ENCODE measurements at places on chromosomes 1 and 21.
A peak's percentile ranks its signal among the peaks of the same experiment; 100 is the strongest.

GRCh38 chr1:179881642-179882252 is 338 bp upstream of the TOR1AIP1 start:
- peak; percentile 76 for DNase-seq

DNA sequence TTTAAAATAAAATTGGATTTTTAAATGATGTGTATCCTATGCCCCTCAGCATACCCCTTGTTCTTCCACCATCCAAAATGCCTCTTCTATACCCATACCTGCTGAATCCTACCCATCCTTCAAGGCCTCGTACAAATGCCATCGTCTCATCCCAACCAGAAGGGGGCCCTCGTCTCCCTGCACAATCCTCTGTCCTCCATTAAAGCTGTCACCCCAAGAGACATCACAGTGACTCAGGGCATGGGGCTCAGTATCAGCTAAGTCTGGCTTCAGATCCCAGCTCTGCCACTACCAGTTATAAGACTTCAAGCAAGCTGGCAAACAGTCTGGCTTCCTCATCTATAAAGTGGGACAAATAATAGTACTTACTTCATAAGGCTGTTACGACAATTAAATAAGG is 23.8 kb downstream of the IGFN1 start:
- DNase-seq, result no peak

- no peak for DNase-seq
These were observed 850 bp downstream of the SESN2 start for GRCh38 chr1:28259934-28260802.

DNA sequence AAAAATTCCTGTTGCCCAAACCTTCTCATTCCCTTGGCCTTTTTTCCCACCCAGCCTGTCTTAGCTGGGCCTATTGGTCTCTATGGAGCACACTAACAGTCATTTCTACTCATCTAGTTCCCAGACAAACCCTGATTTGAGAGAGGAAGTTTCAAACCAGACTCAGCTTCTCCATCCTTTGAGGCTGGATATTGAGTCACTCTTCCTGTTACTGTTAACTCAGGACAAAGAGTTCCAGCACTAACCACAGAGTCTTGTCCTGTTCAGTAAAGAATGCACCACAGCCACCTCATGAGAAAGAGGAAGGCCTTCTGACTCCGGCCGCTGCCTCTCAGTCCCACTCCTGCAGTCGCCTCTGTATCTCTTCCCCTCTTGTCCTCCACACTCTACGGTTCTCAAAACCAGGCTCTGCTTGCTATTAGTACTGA is 137.8 kb downstream of the PTPRC start:
- peak; percentile 94 for DNase-seq

DNA sequence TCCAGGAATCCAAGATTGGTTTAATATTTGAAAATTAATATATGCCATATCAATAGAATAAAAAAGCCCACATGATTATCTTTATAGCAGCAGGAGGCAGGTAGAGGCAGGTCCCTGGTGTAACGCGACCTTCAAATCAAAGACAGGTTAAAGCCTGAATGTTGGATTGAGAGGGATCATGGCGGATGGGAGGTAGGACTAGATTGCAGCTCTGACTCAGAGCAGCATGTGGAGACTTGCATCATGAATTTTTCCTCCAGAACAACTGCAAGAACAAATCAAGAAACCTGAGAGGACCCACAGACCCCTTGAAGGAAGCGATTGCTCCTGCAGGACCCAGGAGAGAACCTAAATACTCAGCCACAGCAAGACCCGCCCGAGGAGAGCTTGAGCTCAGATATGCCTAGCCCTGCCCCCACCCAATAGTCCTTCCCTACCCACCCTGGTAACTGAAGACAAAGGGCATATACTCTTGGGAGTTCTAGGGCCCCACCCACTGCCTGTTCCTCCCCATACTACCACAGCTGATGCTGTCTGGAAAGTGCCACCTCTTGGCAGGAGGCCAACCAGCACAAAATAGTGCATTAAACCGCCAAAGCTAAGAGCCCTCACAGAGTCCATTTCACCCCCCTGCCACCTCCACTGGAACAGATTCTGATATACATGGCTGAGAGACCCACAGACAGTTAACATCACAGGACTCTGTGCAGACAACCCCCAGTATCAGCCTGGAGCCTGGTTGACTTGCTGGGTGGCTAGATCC is 19.5 kb downstream of the S100B start:
- DNase-seq, result no peak

DNA sequence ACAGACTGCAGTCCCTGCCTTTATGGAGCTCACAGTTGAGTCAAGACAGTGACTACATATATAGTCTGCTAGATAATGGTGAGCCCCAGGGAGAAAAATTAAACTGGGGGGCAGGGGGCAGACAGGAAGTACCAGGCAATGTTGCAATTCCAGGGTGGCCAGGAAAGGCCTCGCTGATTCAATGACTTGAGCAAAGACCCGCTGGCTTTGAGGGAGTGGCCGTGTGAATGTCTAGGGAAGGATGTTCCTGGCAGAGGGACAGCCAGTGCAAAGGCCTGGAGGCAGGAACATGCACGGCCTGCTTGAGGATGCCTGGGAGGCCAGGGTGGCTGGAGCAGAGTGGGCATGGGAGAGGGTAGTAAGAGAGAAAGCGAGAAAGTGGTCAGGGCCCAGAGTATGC is 23.0 kb upstream of the EPHA8 start:
- DNase-seq, result no peak

- no peak for DNase-seq
These were observed 106.1 kb downstream of the SEC16B start for GRCh38 chr1:177863796-177864195.

GRCh38 chr1:165717918-165718515 is 19.7 kb upstream of the ALDH9A1 start:
- DNase-seq, result no peak

DNA sequence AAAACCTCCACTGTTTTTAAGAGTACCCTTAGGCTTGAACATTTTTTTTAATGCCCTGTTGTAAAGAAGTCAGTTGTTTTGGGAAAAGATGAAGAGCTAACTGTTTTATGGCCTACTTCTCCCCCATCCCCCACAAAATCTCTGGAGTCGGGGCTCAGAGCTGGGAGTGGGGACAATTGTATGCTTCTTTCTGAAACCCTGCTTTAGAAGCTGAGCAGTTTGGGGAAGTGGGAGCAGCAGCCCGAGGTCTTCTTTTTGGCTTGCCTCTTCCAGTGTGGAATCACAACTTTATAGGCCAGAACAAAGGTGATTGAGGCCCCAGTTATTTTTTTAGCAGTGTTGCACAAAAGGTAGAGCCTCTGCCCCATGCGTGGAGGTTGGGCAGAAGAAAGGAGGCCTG is 25.2 kb downstream of the PPP2R5A start:
- no peak for DNase-seq

GRCh38 chr1:113630340-113631327 is 128.7 kb downstream of the PHTF1 start:
- DNase-seq, result no peak

DNA sequence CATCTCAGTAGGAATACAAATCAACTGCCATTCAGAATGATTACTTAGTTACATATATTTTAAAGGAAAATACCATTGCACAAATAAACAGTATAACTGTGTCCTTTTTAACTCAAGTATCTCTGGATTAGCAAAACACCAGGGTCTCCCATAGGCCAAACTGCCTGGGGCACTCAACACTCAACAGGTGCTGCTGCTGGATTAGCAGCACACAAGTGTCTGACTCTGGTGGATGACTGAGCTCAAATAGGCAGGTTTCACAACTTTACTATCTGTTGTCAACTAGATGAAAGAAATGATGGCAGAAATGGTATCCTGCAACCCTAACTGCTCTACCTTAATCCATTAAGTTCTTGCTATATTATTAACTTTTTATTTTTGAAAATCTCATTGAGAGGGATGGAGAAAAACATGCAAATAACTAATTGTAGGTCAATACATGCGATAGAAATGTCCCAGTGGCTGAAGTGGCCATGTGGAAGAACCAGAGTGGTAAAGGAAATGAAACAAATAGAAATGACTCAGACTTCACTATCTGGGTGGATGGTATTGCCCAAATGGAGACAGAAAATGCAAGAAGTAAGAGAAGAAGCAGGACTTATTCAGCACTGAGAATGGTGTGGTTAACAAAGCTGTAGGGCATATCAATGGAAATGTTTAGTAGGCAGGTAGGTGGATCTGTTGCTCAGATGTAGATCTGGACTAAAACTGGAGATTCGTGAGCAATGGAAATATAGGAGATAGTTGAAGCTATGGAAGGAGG is 90.8 kb upstream of the CCDC190 start:
- no peak for DNase-seq

DNA sequence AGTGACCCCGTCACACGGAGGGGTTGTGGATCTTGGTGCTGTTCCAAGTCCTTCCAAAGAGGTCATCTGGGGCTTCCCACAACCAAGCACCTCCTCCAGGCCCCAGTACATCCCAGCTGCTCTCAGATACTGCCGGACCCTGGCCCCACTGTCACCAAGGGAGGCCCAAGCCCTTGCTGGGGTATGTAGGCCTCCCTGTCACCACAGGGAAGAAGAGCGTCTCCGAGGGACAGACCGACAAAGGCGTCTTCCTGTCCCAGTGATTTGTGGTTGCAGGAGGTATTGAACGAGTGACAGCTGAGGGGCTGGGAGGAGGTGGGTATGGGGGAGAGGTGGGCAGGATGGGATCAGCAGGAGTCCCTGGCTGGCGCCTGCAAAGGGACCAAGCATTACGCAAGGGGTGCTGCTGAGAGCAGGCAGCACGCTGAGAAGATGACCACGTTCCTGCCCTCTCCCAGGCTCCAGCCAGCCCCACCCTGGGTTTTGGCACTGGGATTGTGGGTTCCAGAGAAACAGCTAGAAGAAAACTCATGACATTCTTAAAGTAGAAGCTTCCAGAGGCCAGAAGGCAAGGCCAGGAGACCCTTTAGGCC is 29.7 kb downstream of the LRP8 start:
- DNase-seq, result no peak

- DNase-seq, result peak; percentile 34
These were observed 10.7 kb downstream of the CDC7 start for GRCh38 chr1:91511386-91511785.

DNA sequence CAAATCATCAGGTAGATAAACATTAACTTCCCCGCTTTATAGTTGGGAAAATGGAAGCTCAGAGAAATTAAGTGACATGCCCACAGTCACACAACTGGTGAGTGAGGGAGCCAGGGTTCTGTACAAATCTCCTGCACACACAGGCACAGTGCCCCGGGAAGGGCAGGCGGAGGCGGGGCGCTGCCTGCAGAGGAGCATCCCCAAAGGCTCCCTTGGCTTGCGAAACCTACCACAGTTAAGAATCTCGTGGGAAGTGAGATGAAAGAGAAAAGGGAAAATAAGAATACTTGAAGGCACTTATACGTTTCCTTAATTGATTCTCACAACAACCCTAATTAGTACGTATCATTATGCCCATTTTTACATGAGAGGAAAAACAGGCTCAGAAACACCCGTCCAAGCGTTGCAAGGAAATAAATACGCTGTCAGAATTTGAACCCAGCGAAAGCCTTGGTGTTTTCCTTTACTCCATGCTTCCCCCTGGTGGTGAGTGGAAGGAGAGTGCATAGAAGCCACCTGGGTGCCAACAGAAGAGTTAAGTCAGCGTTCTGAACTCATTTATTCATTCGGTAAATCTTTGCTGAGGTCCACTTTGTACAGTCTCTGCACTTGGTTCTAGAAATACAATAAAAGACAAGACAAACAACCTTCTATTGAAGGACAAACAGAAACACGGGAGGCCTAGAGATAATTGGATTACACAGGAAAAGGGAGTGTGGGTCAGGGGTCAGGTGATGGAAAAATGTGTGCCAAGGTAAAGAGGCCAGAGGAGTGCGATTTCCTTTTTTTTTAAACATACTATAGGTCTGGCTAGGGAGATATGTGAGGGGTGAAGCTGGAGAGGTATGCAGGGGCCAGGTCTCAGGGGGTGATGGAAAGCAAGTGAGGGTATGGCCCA is 28.4 kb downstream of the ACP6 start:
- DNase-seq, result peak; percentile 9

DNA sequence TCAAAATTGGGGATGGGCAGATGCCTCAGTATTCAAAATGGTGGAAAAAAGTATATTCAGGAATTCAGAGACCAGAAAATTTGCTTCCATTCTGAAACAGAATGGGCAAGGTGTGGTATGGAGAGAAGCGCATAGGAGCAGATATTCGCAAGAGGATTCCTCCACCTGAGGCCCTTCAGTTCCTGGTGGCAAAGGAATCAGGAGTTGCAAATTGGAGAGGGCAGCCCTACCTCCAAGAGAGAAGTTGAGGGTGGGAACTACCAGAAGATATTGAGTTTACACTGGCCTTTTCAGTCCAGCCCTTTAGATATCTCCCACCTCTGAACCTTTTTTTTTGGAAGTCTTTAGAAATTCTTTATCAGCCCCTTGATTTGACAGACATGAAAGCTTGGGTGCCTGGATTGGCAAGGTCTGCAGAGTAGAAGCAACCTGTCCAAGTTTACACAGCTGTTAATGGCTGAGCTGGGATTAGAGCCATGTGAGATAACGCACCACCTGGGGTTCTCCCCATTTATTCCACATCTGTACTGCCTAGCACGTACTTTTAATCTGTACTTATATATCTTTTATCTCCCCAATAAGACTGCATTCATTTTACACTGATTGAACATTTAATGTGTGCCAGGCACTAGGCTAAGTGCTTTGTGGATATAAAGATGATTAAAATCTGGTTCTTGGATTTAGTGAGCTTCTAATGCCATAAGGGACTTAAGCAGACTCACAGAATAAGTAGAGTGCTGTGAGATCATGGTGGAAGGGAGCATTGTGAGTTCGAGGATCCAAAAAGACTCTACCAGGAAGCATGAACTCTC is 99.5 kb downstream of the NGF start:
- DNase-seq, result no peak

DNA sequence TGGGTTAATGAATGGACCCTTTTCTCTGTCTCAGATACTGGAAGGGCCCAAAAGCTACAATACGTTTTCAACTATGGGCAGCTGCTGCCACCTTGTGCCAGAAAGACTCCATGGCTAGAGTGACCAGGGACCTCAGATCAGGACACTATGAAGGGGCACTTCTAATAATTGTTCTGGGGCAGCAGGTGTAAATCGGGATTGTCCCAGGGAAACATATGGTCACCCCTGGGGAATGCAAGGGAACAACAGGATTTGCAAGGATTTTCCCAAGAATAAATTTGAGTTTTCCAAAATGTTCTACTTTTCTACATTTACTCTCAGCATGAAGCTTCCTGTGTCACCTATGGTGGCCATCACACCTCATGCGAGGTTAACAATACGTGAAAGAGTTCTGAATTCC is 12.0 kb upstream of the FCAMR start:
- DNase-seq, result no peak

GRCh38 chr1:184649451-184649888 is 105.2 kb downstream of the EDEM3 start:
- DNase-seq, result no peak
